Left renal pelvis (tissue), 4 donors: ENCODE measurements at places on chromosomes 5 and 9. TPM values are rescaled to one million over a fixed set of nuclear protein-coding genes. Genes with fewer than 3 reads are reported as not detected.

Gene FLT4
- 25.6 TPM for polyA plus RNA-seq

Gene GPR150
- not detected for polyA plus RNA-seq

GRCh38 chr5:171659896-171660295 is 125.7 kb upstream of the SMIM23 start:
- no peak for DNase-seq

DNA sequence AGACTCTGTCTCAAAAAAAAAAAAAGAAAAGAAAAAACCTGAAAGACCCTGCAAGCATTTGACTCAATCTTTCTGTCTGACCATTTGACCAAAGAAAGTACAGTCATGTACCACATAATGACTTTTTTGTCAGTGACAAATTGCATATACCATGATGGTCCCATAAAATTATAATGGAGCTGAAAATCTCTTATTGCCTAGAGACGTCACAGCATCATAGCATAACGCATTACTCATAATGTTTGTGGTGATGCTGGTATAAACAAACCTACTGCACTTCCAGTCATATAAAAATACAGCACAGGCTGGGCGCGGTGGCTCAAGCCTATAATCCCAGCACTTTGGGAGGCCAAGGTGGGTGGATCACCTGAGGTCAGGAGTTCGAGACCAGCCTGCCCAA is 10.5 kb downstream of the ECM2 start:
- DNase-seq, result no peak

GRCh38 chr5:127988146-127988760 is 95.3 kb upstream of the SLC12A2 start:
- no peak for DNase-seq
